ENCODE measurements at places on chromosomes 1 and 21.

GRCh38 chr1:201793306-201793925, 35.5 kb upstream of the IPO9 start:
- DNase-seq = no peak

DNA sequence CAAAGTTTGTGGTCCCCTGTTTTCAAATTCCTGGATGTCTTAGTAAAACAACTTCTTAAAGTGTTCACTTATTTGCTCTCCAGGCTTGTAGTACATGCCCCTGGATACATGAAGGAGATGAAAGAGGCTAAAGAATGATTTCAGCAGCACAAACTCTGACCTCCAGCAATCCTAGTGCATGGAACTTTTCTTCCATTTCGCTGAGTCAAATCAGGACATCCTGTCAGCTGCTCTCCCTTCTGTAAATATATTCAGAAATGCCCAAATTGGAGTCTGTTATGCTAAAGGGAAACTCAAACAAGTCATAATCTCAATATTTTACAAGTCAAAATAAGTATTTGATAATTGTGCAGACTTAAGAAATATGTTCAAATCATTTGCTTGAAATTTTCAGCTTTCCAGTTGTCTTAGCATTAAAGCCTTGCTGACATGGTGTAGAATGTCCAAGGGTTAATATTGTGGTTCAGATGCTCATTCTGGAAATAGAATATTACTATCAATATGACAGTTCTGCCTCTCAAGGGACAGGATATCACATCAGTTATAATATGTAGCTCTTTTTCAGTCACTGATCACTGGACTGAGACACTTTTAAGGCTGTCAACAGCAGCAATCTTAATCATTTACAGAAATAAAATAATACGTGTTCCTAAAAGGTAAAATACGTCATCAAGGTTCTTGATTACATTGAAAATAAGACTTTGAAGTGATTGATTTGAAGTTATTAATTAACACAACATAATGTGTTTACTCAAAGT, 1157.3 kb downstream of the PLA2G4A start:
- no peak for DNase-seq

- DNase-seq = no peak
Observed at GRCh38 chr1:240090957-240091600, 604 bp upstream of the FMN2 start.

- no peak for DNase-seq
Observed at GRCh38 chr1:3219005-3219790, 150.2 kb downstream of the PRDM16 start.

DNA sequence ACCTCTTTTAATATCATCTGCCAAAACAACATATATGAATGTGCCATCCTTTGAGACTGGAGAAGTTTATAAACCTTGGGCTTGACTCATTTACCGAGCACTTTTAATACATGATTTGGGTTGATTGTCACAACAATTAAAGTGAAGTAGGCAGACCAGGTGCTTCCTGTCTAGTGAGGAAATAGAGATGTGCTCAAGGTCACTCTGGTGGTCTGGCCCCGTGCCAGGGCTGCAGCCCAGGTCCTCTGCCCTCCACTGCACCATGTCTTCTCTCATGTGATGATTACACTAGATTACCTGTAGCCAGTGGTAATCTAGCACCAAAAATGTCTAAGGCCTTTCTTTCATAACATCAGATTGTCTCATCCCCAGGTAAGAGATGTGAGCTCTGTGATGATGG, 61.8 kb upstream of the LAMC2 start:
- no peak for DNase-seq

GRCh38 chr1:42981871-42982270, 23.2 kb upstream of the SLC2A1 start:
- DNase-seq = no peak

DNA sequence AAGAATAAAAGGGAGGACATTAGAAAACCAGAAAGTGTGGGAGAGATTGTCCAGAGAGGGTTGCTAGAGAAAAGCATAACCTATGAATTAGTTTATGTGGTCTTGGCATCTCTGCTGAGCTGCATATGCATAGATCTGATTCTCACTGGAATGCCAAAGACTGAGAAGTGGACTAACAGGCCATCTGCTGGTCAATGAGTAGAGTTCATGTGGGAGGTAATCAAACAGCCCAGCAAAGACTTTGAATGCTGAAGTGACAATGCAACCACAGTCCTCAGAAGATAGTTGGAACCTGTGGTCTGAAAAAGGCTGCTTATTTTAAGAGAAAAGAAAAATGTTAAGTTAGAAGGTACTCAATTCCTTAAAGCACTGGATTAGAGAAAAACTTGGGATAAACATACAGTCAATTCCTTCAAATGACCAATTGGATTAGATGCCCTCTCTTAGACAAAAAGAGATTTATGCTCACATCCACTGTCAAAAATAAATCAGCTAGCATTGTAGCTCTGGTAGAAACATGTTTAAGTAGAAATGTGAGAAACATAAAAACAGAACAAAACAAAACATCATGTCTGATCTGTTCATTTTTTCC, 382.8 kb downstream of the AMY1C start:
- DNase-seq = no peak

DNA sequence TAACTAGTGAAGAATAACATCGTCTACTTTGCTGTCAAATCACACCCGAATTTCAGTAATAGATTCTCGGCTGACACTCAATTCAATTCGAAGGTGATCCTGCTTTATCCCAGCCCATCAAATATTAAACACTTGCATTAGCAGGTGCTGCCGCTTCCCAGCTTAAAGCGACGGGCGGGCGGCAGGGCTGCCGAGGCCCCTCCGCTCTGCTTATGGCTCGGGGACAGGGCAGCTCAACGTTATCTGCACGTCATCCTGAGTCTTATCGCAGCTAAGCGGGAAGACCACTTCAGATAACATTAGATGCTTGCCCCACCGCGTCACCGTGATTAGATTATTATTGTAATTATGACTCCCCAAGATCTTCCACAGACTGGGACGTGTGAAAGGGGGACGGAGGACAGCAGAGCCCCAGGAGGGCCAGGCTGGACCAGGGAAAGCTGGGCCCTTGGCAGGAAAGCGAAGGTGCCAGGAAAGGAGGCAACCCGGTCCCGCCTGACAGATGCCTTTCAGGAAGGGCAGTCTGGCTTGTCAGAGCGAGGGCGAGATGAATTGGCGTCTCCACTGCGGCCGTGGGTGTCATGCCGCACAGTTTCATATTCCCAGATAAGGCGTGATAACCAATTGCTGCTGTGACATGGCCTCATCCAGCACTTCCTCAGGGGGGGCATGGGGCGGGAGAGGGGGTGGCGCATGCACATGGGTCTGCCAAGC, 37.0 kb downstream of the DMAP1 start:
- DNase-seq = no peak

DNA sequence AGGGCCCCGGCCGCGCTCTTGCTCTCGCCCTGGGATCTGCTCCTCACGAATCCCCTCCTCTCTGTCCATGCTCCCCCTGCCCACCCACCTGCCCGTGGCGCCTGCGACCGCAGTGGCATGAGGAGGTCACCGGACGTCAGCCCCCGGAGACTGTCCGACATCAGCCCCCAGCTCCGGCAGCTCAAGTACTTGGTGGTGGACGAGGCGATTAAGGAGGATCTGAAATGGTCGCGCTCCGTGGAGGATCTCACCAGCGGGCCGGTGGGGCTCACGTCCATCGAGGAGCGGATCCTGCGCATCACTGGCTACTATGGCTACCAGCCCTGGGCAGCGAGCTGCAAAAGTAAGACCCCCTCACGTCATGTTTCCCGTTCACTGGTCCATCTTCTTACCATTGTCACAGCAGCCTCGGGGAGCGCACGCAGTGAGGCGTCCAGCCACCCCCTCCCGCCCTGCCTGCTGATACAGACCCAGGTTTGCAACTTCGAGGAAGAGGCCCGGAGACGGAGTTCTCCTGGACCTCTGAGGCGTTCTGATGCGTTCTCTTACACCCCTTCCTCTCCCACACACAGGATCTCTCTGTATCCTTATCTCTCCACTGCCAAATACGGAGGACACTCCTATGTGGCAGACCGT, 1.1 kb downstream of the SLC35F3 start:
- no peak for DNase-seq

GRCh38 chr1:114322207-114322606, 168.5 kb upstream of the SYT6 start:
- DNase-seq = no peak

- no peak for DNase-seq
Observed at GRCh38 chr1:230332575-230333066, 93.5 kb downstream of the PGBD5 start.

DNA sequence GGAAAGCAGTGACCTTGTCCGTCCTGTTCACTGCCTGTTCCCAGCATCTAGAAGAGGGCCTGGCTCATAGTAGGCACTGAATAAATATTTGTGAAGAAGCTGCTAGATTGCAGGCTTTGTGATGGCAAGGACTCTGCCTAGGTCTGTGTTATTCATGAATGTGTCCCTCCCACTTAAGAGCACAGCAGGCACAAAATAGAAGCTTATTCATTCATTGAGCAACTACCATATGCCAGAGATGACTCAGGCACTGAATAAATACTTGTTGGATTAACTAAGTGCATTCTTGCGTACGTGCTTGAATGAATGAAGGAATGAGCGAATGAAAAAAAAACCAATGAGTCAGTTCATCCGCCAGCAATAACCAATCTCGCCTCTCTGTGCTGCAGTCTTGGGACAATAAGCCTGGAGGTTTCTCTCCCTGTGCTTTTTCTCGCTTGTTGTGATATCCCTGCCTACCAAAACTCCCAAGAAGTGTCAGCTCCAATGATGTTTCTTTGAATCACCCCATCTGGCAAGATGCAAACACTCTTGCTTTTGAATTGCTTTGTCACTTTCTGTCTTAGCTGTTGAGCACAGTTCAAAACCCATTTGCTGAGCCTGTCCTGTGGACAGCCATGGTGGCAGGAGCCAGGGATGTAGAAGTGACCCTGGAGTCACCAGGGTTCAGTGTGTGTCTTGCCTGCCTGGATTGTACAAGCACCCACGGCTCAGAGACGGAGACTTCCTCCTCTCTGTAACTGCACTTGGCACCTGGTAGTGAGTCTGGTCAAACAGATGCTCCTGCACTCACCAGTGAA, 143.9 kb downstream of the KAZN start:
- no peak for DNase-seq

DNA sequence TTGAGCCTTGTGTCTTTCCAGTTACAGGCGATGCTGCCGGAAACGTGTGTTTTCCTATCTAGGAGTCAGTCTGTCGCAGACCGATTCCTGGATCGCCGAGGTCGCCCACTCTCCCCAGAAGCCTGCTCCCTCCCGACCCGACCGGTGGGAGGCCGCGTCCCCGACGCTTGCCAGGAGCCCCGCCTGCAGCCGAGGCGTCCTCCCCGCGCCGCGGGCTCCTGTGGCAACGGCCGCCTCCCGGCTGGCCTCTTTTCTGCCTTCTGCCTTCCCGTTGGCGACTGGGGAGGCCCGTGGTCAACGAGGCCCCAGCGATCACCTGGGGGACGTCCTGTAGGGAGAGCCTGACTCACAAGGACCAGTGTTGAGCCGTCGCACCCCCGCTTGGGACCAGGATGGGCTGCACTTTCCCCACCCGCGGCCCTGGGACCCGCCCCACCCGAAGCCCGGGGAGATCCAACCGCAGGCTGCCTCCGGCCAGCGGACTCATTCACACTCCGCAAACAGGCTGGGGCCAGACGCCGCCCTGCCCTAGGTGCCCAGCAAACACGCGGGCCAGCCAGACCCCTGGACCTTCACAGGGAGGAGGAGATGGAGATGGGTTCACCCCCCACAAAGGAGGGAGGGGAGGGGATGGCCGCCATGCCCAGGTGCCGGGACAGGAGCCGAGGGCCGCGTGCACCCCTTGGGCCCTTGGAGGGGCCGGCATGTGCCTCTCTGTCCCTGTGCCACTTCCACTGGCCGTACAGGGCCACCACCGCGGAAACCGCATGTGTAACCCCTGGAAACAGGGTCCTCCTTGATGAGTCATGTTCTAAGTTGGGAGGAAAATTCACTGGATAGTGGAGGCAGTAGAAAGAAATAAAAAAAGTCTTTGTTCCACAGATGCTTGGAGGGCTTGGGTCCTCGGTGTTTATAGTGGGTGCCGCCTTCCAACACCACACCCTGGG, 7.2 kb upstream of the COL6A1 start:
- no peak for DNase-seq

DNA sequence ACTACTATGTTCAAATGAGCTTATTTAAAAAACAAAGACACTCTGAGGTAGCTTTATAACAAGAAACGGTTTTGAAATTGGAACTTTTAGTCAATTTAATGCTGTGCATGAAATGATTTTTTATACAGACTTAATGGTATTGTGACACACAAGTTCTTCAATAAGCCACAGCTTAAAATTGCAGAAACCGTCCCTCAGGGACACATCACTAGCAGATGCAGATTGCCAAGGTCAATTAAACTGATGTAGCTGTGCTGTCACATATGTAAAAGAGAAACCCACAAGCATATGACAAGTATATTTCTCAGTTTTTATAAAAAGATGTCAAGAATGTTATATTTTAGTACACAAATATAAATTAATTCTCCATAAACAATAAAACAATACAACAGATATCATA, 366.9 kb downstream of the DPYD start:
- no peak for DNase-seq

DNA sequence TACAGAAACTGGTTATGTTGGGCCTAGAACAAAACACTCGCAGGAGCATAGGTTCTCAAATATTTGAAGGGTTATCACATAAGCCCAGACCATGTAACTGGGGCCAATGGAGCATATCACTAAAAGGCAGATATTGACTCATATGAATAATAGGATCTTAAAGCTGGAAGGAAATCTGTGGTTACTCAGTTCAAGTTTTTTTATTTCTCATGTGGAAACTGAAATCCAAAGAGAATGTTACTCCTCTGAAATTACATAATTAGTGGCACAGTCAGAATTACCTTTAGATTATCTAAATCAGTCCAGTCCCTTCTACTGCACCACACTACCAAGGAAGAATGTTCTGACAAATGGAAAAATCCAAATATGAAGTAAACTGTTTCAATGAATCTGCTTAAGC, 12.0 kb downstream of the SLAMF8 start:
- DNase-seq = no peak

GRCh38 chr21:18468790-18469189, 65.2 kb upstream of the TMPRSS15 start:
- no peak for DNase-seq

GRCh38 chr1:160346958-160347357, 3.8 kb downstream of the NCSTN start:
- DNase-seq = no peak
